ENCODE measurements at places on chromosomes 12 and 14.

DNA sequence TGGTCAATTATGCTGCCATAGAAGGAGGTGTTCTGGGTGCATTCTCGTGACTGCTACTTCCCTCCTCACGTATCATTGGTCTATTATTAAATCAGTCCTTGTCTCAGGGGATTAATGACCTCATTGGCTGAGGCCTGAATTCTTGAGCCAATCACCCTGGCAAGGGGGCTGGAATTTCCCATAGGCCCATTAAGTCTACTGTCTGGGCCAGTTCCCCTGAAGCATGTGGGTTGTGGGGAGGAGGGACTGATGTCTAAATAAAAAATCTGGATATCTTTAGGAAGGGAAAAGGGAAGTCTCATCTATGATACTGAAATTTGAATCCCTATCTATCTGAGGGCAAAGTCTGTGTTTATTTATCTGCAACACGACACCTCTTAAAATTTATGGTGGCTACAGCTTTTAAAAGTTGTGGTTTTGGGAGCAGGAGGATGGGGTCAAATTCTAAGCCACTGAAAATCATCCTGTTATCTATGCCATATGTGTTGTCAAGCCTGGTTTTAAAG, 71.9 kb downstream of the DYRK2 start:
- no peak for DNase-seq

- no peak for DNase-seq
Measured at GRCh38 chr14:101458741-101459550, 102.3 kb upstream of the DIO3 start.

DNA sequence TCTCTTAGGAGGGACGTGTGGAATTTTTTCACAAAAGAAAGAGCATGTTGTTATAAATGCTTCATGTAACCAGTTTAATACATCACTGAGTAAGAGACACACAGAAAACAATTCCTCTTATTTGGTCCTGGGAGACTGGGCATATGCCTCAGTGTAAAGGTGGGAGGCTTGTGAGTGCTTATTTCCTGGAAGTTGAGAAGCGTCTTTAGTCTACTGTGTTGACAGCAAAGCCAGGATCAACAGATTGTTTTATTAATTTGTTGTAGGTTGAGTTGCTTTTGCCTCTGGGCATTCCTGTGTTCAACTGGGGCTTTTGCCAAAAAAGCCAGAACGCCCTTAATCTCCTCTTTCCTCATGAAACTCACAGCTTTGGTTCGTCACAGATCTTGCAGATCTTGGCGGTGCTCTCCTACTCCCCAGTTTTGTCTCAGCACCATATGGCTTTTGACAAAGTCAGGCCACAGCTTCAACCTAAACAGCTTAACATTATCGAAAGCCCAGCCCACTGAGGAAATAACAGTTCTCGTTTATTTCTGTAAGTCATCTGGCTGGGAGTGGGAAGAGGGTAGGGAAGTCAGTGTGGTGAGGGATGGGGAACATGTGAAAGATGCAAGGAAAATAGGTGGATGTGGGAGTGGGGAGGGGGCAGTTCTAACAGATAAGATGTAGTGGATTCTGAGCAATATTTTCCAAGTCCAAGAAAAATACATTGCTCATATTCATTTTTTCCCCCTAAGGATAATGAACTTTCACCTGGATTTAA, 227.2 kb downstream of the DACT1 start:
- no peak for DNase-seq

GRCh38 chr14:101926620-101927019, 37.8 kb upstream of the DYNC1H1 start:
- no peak for DNase-seq

DNA sequence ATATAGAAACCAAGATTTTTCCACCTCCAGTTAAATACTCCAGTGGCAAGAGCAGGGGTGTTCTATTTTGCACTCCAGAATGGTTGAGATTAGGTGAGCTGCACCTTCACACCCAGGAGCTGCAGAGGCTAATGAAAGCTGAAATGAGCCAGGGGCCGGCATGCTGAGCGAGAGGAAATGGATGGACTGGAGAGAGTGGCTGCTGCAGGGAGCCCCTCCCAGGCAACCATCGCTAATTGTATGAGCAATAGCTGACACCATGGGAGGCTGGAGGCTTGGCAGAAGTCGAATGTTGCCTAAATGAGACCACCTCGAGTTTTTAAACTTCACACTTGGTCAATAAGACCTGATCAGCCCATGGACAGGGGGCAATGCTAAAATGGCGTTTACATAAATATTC, 301.8 kb upstream of the TMPO start:
- DNase-seq, result no peak

- DNase-seq, result no peak
Measured at GRCh38 chr12:129028844-129029243, 175.6 kb downstream of the GLT1D1 start.

- no peak for DNase-seq
Measured at GRCh38 chr14:105857826-105858675, 331.7 kb downstream of the TMEM121 start.

GRCh38 chr12:125267114-125267513, 201.9 kb downstream of the AACS start:
- DNase-seq, result no peak

GRCh38 chr12:131251336-131252101, 297.8 kb downstream of the ADGRD1 start:
- DNase-seq, result no peak

GRCh38 chr12:96438330-96438729, 38.1 kb upstream of the CDK17 start:
- DNase-seq, result no peak

DNA sequence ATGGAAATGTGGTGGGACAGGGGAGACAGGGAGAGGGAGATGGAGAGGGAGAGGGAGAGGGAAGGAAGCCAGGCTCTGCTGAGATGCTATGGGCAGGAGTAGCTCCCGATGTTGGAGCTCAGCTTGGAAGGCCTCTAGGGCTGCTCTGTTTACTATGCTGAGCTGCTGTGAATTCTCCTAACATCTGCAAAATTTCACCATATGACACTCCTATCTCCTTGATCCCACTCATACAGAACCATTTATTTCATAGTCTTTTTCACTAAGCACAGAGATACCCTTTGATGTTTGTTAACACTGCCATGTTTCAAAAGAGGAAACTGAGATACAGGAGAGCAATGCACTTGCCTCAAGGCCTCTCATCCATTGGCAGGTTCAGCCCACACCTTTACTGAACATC, 60.7 kb downstream of the C12orf75 start:
- no peak for DNase-seq

DNA sequence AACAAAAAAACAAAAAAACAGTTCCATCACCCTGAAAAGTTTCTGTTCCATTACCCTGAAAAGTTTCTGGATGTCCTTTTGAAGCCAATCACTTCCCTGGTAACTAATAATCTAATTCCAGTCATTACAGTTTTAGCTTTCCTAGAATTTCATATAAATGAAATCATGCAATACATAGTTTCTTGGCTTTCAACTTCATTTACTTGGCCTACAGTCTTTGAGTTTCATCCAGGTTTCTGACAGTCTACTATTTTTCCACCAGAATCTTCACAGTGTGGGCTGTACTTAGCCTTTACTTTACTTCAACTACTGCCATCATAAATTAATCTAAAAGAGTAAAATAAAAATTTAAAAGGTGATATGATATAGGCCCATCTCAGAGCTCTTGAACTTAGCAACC, 55.5 kb downstream of the RPS6KA5 start:
- DNase-seq, result no peak

GRCh38 chr14:69708586-69709560, 58.1 kb upstream of the SRSF5 start:
- no peak for DNase-seq

GRCh38 chr12:57760347-57760982, 5.6 kb downstream of the MARCHF9 start:
- no peak for DNase-seq

DNA sequence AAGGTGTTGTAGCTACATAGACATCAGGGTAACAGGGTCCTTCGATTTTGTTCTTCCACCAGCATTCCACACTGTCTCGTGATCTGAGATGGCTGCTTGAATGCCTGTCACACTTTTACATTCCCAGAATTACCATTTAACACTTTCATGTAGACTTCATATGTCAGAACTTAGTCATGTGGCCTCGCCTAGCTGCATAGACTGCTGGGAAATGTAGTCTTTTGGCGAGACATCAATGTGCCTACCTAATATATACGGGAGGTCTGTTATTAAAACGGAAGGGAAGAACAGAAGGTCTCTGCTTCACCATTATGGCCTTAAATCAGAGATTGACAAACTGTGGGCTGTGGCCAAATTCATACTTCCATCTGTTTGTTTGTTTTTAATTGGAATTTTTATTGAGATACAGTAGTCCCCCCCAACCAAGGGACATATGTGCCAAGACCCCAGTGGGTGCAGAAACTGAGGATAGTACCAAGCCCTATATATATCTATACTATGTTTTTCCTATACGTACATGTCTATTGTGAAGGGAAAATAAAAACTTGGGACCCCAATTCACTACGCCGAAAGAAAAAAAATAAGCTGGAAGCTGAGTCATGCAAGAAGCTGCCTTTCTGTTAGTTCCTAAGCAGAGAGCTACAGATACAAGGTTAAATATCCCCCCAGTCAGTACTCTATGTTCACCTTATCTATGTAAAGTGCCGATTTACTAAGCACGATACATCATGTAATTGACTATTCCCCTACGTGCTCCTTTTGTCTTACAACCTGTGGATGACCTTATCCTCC, 11.3 kb upstream of the HRK start:
- no peak for DNase-seq

DNA sequence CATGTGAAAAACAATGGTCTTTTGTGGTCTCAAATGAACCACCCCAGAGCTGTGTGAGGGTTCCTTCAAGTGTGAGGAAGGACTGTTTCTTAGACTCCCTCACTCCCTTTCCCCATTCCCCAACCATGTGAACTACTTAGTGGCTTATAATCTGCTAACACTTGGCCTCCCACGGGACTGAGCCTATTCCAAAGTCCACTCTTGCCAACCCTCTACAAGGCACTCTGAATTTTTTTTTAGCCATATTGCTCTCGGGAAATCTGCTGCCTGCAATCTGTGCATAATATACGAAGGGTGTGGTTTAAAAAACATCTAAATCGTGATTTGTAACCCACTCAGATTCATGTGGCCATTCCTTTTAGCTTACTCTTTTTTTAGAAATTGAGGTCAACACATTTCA, 2.6 kb downstream of the SVOP start:
- DNase-seq, result peak; percentile 12

- no peak for DNase-seq
Measured at GRCh38 chr12:96020314-96021003, 14.9 kb downstream of the LTA4H start.

- no peak for DNase-seq
Measured at GRCh38 chr14:105281371-105282097, 19.3 kb downstream of the BRF1 start.

GRCh38 chr12:19006626-19007137, 122.9 kb upstream of the PLEKHA5 start:
- DNase-seq, result no peak
